Stomach (tissue), 19 donors: ENCODE measurements at places on chromosomes 13 and 19. TPM values are rescaled to one million over a fixed set of nuclear protein-coding genes. Genes with fewer than 3 reads are reported as not detected.

Gene MEIOSIN
- total RNA-seq: not detected

Gene TLE2
- total RNA-seq: 77.6 TPM

Gene FCER2
- not detected for total RNA-seq

DNA sequence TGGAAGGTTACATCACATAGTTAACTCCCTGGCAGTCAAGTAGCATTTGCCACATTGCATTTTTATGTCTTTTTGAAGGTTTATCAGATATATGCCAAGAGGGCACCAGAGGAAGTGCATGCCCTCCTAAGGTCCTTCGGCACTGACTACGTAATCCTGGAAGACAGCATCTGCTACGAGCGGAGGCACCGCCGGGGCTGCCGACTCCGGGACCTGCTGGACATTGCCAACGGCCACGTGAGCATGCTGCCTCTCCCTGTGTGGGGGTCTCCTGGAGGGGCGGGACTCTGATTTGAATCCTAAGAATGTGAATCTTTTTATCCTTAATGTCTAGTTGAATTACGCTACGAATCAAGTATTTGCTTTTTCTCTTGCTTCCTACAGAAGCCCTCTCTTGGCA is 74.8 kb downstream of the DPY19L3 start:
- H3K27ac ChIP-seq: no peak overlapping the region
- no peak overlapping the region for H3K4me3 ChIP-seq
- H3K4me1 ChIP-seq: no peaks in the 10 kb centered on the region
- H3K27me3 ChIP-seq: no peaks in the 10 kb centered on the region
- DNase-seq: no peak
- peaks cover 57% of the 10 kb centered on the region for H3K36me3 ChIP-seq

- peaks cover 9% of the 10 kb centered on the region for H3K4me1 ChIP-seq
- H3K36me3 ChIP-seq: no peaks in the 10 kb centered on the region
- no peaks in the 10 kb centered on the region for H3K27me3 ChIP-seq
- no peak overlapping the region for H3K4me3 ChIP-seq
Measured at GRCh38 chr13:104984296-104984818, 1551.1 kb downstream of the EFNB2 start.

DNA sequence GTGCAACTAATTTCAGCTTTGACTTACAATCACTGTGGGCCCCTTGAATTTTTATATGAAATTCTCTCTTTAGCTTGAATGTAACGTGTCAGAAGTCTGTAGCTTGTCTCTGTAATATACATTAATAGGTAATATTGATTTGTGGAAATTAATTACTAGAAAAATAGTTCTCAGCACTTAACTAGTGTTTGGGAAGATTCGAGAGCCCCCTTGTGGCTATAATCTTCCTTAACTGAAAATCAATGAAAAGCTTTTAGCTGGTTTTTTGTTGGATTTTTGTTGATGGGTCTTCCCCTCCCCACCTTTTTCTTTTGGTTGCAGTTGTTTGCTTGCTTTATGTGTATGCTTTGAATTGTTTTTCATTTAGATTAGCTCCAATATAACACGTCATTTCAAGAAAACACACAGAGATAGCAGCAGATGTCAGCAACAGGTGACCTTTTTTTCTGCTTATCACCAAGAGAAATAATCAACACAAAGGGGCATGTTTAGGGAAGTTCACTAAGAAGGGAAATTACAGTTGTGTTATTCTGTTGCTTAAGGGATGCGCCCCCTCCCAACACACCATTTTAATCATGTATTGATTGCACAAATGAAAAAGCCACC is 176.8 kb downstream of the OXGR1 start:
- no peaks in the 10 kb centered on the region for H3K27me3 ChIP-seq
- H3K4me3 ChIP-seq: no peak overlapping the region
- H3K27ac ChIP-seq: no peak overlapping the region
- H3K36me3 ChIP-seq: no peaks in the 10 kb centered on the region
- DNase-seq: peak; percentile 32

DNA sequence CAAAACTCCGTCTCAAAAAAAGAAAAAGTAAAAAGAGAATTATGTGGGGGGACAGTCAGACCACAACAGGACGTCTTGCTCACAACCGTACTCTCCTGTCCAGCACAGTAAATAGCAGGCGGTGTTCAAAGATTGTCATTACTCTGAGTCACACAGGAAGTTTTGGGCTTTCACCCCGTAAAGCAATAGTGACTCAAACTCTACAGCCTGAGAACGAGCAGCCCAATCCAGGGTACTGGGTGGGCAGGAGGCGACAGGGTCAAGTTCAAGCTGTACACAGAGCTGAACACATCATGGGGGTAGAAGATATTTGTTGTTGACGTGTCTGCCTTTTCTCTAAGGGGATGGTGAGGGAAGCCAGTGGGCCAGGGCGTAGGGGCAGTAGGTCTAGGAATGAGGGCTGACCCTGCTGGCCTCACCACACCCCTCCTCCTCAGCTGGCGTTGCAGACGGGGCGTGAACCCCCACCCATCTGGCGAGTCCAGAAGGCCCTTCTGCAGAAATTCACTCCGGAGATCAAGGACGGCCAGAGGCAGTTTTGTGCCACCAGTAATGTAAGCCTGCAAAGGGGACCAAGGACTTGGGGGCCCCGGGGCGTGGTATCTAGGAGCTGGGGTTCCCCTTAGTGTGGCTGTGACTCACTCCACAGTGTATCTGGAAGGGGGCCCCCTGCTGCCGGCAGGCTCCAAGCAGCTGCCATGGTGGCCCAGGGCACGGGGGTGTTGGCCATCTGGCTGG is 23.3 kb downstream of the PRR12 start:
- peak overlapping the region; percentile 47 for H3K27ac ChIP-seq
- H3K36me3 ChIP-seq: peaks cover 77% of the 10 kb centered on the region
- DNase-seq: no peak
- peaks cover 9% of the 10 kb centered on the region for H3K4me1 ChIP-seq
- H3K4me3 ChIP-seq: no peak overlapping the region

- DNase-seq: peak; percentile 28
- H3K27me3 ChIP-seq: no peaks in the 10 kb centered on the region
- H3K36me3 ChIP-seq: no peaks in the 10 kb centered on the region
- no peak overlapping the region for H3K27ac ChIP-seq
- peak overlapping the region; percentile 44 for H3K4me3 ChIP-seq
Measured at GRCh38 chr13:96090240-96091101, 564 bp downstream of the HS6ST3 start.

GRCh38 chr19:35773020-35773806 is 2.2 kb upstream of the ARHGAP33 start:
- no peak overlapping the region for H3K27ac ChIP-seq
- no peaks in the 10 kb centered on the region for H3K27me3 ChIP-seq
- no peak for DNase-seq
- no peak overlapping the region for H3K4me3 ChIP-seq
